Thoracic aorta (tissue), 2 donors: ENCODE measurements at places on chromosomes 13 and 19.

GRCh38 chr19:47541518-47541917 is 26.7 kb upstream of the NAPA start:
- no peak for DNase-seq

DNA sequence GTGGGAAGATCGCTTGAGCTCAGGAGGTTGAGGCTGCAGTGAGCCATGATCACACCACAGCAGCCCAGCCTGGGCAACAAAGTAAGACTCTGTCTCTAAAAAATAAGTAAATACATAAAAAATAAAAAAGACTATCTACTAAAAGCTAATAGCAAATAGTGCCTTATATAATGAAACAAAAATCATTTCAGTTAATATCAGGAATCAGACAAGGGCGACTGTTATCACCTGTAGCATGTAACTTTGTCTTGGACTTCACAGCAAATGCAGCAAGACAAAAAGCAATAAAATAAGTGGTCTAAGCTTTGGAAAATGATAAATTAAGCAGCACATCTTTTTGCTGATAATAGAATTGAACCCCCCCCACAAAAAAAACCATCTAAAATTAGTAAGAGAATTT is 21.2 kb upstream of the GPI start:
- no peak for DNase-seq

- DNase-seq, result no peak
Observed at GRCh38 chr13:51767100-51767499, 36.9 kb downstream of the DHRS12 start.

DNA sequence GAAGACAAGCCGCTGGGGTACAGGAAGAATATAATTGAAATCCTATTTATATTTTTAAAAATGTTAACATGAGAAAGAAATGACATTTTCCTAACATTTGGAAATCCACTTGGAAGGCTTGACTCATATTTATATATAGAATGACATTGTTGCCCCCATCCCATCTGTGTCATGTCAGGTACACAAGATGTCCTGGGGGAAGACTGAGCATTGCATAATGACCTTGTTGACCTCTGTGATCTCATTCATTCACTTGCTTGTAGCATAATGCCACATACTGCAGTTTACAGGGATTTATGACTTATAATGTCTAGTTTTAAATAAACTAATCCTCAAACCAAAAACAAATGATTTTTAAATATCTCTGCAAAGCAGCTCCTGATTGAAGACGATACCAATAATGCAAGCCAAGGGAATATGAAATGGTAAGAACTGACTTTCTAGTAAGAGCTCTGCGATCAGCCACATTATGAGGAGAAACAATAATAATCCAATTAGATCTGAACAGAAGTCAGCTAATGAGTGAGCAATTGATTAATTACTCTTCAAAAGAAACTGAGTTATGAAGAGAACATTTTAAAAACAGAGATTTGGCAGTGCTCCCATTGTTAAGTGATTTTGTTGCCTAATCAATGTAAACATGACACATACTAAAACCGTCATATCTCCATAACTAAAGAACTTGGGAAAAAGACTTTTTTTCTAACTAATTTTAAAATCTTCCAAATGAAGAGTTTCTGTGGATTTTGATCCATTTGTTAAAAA is 21.2 kb upstream of the VWA8 start:
- DNase-seq, result no peak

GRCh38 chr13:113342820-113343691 is 20.9 kb downstream of the GRTP1 start:
- DNase-seq, result no peak

DNA sequence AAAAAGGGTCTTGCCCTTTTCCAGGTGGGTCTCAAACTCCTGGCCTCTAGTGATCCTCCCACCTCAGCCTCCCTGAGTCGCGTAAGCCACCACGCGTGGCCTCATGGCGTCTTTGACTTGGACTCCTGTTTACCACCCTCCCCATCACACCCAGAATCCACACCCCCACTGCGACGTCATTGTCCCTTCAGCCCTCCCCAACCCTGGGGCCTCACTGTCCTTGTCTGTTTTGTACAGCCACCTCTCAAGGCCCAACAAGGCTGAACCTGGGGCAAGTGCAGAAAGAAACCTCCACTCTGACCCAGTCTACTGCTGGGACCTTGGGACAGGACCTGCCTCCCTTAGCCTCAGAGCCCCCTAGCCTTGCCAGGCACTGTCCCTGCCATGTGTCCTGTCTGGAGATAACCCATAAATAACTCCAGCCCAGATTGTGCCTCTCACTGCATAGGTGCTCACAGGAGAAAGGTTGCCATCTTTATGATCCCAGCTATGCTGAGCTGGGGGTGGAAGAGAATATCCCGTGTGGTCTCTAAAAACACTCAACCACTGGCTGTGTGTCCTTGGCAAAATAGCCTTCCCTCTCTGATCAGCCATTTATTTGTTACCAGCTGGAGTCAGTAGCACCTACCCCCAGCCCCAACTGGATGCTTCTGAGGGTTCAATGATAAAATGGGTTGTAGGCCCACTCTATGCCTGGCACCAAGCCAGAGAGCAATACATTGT is 1.8 kb upstream of the IFI30 start:
- DNase-seq, result no peak

GRCh38 chr19:44575116-44575700 is 38.2 kb upstream of the IGSF23 start:
- no peak for DNase-seq

DNA sequence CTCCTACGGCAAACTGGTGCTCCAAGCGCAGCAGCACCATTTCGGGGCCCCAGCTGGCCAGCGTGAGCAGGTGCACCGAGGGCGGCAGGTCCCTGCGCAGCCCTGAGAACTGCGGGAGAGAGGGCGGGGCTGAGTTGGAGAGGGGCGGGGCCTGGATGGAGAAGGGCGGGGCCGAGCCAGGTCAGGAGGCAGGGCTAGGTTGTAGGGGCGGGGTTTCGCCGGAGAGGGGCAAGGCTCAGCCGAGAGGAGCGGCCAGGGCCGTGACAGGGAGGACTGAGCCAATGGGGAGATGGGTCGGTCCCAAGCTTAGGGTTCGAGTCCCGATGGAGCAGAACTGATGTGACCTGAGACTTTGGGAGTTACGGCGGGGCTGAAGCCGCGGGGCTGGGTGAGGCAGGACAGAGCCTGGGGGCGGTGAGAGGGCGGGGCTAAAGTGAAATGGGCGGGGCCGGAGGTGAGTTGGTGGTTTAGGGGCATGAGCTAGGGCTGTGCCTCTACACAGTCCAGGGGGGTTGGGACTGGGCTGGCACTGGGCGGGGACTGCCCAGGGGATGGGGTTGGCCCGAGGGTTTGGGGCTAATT is 19.0 kb downstream of the MAN2B1 start:
- DNase-seq, result no peak

GRCh38 chr13:107907065-107907805 is 308.1 kb downstream of the LIG4 start:
- DNase-seq, result no peak

DNA sequence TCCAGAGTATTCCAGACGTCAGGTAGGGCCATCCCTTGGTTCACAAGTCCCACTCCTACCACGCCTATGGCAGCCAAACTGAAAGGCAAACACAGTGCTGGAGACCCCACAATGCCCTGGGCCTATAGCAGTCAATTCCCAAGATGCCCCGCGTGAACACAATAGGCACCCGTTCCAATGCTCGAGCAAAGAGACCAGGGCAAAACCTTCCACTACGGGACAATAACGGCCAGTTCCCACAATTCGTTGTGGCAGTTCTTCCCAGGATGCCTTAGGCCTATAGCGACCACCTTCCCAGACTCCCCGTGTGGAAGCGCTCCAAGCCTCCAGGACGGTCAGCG is 538 bp downstream of the ZNF428 start:
- DNase-seq, result no peak

DNA sequence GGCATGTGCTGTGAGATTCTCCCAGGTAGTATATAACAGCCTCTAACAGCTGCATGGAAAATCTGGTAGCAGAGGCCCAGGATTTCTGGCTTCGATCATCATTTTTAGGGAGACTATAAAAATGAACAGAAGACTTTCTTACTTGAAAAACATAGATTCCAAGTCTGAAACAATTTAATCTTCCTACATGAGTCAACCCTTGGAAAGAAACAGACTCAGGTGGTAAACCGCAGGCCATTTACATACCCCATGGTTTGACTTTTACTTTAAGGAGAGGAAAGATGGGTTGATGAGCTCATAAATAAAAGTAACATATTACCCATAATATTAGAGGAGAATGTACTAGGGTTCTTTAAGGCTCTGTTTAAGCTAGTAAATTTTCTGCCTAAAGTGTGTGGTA is 121.6 kb downstream of the CYSLTR2 start:
- DNase-seq, result no peak

- DNase-seq, result no peak
Observed at GRCh38 chr13:20373861-20374260, 141.7 kb upstream of the GJB6 start.
